Thoracic aorta (tissue), 2 donors: ENCODE measurements at places on chromosomes 7 and 10. TPM values are rescaled to one million over a fixed set of nuclear protein-coding genes. Genes with fewer than 3 reads are reported as not detected.

RASSF4 gene
- total RNA-seq, result 48.5 TPM

ZNF727 gene
- 3.7 TPM for total RNA-seq

DNAH11 gene
- total RNA-seq, result 16.2 TPM

FAM25G gene
- total RNA-seq, result not detected

PILRA gene
- total RNA-seq, result 5.0 TPM
